Lung microvascular endothelial cell (primary cell): ENCODE measurements at places on chromosomes 2 and 18. TPM values are rescaled to one million over a fixed set of nuclear protein-coding genes. Genes with fewer than 3 reads are reported as not detected.

RNU2-63P gene
- total RNA-seq, result 70.8 and 139 TPM in 2 replicates

LYPD6 gene
- total RNA-seq, result 3.7 and 7.5 TPM in 2 replicates

GAL3ST2 gene
- total RNA-seq, result not detected in 2 replicates

SNORC gene
- under 0.01 and 0.40 TPM in 2 replicates for total RNA-seq

POTEI gene
- 0.22 and 0.79 TPM in 2 replicates for total RNA-seq

PHLPP1 gene
- 2.6 and 3.3 TPM in 2 replicates for total RNA-seq

TDRD15 gene
- not detected in 2 replicates for total RNA-seq

MTX2 gene
- total RNA-seq, result 24.4 and 31.7 TPM in 2 replicates

ADGRF3 gene
- total RNA-seq, result under 0.01 TPM in 2 replicates

NCKAP5 gene
- total RNA-seq, result under 0.01 TPM in 2 replicates

HAAO gene
- not detected in 2 replicates for total RNA-seq

DNA sequence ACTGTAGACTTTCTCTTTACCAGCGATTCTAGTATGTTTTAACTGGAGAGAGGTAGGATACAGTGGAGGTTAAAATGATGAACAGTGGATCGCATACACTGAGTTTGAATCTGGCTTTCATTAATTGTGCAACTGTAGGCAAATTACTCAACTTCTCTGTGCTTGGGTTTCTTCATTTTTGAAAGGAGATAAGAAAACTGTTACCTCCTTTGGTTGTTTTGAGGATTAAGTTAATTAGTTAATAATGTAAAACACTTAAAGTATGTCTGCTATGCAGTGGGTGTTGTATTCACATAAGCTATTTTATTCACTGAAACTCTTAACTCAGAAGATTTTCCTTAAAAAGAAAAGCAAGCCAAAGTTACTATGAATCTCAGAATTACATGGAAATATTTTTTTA is 111.8 kb upstream of the CYP20A1 start:
- DNase-seq, result no peak

DNA sequence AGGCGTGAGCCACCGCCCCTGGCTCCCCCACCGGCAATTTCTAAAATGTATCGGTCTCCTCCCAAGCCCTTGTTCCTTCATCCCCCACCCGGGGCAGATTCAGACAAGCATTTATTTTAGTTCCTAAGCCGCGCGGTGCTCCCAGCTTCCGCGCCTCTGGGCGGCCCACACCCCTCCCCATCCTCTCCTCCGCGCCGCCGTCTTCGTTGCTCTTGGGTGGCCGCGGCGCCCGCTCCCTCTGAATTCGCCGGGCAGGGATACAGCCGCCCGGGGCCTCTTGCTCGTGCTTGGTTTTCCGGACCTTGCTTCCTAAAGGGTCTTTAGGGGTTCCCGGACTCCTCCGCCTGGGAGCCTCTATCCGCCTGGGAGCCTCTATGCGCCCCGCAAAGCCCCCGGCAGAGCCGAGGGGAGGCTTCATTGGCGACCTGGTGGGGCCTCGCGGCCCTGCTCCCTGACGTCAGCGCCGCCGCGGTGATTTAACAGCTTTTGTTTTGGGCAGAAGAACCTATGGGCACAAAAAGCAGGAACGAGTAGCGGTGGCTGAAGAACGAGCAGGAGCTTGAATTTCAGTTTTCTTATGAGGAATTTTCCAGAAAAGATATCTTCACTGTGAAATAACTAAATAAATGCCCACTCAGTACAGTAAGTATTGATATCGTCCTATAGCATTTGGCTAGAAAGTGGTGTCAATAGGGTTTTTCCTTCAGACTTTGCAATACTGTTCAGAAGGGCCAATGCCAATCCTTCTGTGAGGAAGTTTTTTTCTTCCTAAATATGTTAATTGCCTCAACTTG is 37.3 kb downstream of the PRKRA start:
- DNase-seq, result peak; percentile 85

GRCh38 chr2:176158186-176158591 is 1.1 kb downstream of the HOXD3 start:
- no peak for DNase-seq

- no peak for DNase-seq
Observed at GRCh38 chr18:3085612-3086011, 72.7 kb upstream of the LPIN2 start.

DNA sequence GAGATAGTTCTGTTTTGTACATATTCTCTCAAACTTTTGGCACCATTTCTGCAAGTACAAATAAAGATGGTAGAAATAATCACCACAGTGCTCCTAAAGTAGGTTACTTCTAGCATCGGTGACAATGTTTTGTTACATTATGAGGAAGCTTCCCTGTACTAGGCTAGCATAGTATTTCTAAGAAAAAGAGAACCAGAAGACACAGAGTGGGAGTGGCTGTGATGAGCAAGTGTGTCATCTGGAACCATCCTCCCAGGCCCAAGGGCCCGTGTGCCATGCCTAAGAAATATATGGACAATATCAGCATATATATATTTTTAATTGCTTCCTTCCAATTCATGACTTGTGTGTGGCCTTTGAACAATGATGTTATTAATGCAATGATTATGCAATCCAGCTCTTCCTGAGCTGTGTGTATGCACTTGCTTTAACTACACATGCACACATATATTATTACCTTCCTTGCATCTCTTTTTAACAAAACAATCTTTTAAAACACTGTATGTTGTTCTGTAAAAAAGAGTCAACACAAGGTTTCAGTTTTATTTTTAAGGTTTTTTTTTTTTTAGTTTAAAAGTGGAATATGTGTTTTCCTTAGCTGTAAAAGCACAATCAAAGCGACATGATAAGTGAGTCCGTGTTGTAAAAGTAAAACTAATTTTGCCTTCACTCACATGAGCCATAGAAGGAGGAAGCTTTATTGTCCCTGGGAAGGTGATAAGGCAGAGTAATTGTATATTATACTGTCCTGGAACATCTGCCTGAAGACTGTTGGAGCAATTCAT is 303.9 kb downstream of the ZNF407 start:
- no peak for DNase-seq

DNA sequence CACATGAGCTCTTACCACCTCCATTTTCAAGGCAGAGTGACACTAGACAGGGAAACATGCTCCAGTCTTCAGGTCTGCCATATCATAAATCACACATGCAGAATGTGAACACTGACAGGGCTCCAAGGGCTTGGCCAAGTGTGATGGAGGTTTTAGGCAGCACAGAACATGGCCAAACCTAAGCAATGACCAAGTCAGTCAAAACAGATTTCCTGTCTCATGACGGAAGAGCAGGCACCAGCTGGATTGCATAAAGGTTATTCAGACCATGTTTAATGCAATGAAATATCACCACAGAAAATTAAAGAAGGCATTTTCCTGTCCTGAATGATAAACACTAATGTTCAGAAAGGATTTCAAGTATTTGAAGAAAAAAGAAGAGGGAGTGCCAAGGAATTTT is 72.5 kb downstream of the SUMO1 start:
- DNase-seq, result no peak

DNA sequence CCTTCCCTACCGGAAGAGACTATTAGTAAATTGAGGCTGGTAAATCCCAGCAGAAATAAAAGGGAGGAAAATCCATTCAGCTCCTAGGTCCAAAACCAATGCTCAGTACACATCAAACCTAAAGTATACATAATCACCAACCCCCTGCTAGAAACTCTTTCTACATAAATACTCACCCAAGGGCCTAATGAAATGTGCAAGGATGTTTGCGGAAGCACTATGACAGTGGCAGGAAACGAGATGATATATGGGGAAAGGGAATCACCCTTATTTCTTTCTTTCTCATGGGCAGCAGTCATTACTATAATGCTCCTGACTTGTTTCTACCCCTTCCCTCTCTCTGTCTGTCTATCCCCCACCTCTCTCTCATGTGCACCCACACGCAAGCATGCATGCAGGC is 1.3 kb upstream of the SCTR start:
- DNase-seq, result no peak

GRCh38 chr18:7084080-7085065 is 33.2 kb downstream of the LAMA1 start:
- DNase-seq, result no peak

- no peak for DNase-seq
Observed at GRCh38 chr2:119792907-119793312, 33.2 kb downstream of the PTPN4 start.

- DNase-seq, result no peak
Observed at GRCh38 chr2:56473524-56473923, 289.7 kb downstream of the CCDC85A start.

- DNase-seq, result no peak
Observed at GRCh38 chr2:225113371-225114015, 71.2 kb upstream of the DOCK10 start.

DNA sequence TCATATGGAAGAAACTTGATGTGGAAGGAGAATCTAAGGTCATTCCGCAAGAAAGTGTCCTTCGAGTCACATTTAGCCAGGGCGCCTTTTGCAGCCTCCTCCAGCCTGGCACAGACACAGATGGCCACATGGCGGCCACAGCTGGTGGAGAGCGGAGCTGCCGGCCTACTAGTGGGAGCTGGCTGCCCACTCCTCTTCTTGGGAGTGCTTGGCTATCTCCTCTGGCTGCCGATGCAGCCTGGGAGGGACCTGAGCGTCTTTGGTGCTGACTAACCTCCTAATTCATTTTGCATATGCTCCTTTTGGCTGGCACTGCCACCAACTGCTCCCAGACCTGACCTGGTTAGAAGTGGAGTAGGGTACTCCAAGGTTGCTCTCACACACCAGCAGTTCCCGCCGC is 199.3 kb upstream of the MYT1L start:
- DNase-seq, result no peak

DNA sequence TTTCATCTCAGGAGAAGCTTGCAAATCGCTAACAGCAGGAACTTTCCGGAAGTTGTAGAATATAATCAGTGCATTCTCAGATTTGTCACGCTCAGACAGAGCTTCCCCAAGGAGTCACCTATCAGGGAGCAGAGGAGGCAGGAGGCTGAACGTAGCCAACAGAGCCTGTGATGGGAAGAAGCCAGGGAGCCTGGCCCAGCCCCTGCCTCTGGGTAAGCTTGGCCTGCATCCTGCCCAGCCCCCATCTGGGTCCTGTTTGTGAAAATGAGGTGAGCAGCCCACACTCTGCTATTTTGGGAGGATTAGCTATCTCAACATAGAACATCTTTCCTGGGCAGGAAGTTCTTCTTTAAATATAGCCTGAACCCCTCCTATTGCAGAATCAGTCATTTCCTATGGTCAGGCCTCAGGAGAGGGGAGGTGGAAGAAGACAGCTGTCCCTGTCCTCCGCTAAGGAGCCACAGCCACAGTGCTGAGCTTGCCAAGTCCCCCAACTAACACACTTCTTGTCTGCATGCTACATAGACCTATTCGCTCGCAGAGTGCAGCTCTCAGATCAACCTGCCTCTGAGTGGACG is 19.2 kb upstream of the PKDCC start:
- no peak for DNase-seq

DNA sequence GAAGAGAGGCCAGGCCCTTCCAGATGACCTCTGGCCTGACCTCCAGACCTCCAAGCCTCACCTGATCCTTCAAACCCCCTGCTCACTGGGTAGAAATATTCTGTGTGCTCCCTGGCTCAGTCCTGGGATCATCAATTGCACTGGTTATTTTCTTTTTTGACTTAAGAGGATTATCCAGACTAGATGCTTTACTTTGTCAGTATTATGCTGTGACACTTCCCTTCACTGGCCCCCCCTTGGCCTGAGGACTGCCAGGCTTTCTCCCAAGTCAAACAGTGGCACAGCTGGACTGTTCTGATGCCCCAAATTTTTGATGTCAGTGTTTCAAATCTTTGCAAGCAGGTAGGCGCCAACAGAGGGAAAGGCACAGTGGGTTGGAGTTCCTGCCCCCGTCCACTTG is 156.3 kb upstream of the SKOR2 start:
- no peak for DNase-seq

GRCh38 chr2:68468801-68469200 is 1.4 kb downstream of the APLF start:
- DNase-seq, result no peak

- DNase-seq, result no peak
Observed at GRCh38 chr2:2524348-2524941, 193.4 kb upstream of the MYT1L start.

- DNase-seq, result no peak
Observed at GRCh38 chr2:16747257-16747656, 81.6 kb upstream of the CYRIA start.

DNA sequence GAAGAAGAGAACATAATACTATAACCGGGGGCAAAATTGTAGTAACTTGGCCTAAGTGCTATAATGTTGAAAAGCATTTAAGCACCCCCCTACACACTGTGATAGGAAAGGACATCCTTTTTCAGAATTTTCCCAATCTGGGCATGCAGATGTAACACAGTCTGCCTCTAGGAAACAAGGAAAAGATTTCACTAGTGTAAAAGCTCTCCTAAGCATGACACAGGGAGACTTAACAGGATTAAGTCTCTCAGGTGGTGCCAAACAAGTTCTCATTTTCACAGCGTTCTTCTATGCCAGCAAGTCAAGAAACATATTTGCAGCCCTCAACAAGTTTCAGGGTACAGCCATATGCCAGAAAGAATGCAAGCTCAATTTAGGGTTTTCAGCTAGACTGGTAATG is 53.0 kb downstream of the NCKAP5 start:
- DNase-seq, result no peak

DNA sequence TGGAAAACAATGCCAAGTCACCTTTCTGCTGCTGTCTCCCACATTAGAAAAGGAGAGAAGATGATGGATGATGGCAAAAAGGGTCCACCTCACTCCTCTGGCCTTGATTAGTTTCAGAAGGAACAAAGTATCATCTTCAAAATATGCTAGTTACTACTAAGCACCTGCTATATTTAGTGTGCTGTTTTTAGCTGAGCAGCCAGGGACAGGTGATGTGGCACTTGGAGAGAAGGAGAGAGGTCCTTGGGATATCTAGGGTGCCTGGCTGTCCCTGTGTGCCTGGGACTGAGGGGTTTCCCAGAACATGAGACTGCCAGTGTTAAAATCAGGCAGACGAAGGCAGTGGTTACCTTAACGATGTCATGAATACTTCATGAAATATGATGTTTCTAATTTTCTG is 235.5 kb upstream of the NT5C1B start:
- no peak for DNase-seq

- no peak for DNase-seq
Observed at GRCh38 chr2:30639836-30640235, 167.4 kb downstream of the CAPN13 start.

GRCh38 chr2:19812166-19812565 is 89.6 kb downstream of the TTC32 start:
- no peak for DNase-seq

DNA sequence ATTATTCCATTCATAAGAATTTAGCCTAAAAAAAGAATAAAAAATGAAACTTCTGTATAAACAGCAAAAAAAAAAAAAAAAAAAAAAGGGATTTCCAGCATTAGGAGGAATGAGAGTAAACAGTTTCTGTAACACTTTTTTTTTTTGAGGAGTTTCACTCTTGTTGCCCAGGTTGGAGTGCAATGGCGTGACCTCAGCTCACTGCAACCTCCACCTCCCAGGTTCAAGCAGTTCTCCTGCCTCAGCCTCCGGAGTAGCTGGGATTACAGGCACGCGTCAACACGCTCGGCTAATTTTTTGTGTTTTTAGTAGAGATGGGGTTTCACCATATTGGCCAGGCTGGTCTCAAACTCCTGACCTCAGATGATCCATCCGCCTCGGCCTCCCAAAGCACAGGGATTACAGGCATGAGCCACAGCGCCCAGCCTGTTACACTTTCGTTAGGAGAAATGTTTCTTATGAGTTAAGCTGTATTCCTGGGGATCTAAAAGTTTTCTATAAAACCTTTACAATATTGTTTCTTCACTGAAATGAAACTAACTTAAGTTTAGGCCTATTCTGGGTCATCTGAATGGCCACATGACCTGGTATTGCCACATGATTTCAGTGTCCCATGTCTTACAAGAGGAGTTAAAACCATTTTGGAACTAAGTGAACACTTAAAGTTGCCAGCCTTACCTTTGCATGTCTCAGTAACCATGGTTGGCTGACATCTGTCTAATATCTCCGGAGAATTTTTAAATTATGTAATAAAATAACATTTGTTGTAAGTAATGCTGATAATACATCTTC is 17.5 kb downstream of the SMAD2 start:
- no peak for DNase-seq
